ENCODE measurements at places on chromosomes 7 and 10.

DNA sequence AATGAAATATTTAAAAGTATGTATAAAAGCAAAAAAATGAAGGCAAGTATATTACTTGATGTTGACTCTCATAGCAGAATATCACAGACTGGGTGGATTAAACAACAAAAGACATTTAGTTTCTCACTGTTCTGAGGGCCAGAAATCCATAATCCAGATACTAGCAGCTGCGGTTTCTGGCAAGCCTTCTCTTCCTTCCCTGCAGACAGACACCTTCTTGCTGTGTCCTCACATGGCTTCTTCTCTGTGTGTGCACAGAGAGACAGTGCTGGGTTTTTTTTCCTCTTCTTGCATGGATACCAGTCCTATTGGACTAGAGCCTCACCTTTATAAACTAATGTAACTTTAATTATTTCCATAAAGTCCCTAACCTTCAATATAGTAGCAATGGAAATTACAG lies 127.9 kb upstream of the AKR1E2 start:
- DNase-seq = no peak

DNA sequence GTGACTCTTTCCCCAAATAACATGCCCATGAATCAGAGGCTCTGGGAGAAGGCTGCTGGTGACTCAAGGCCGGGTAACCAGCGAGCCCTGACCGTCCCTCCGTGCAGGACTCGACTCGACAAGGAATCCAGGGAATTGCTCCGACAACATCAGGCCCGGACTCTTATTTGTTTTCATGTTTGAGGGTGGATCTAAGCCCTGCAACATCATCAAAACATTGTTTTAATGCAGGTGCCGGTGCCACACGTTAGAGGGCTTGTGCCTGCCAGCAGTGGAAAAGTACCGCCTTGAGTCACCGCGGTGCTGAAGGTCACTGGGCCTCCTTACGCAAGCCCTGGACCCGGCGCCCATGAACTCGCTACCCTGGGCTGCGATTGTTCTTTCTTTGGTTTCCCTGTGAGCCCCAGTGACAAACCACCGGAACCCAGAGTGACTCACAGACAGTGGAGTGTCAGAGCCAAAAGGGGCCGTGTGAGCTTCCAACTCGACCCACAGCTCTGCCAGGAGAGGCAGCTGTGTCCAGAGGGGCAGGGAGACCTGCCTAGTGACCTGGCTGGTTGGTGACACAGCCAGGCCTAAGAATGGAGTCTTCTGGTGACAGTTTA lies 139.4 kb upstream of the SHH start:
- no peak for DNase-seq

DNA sequence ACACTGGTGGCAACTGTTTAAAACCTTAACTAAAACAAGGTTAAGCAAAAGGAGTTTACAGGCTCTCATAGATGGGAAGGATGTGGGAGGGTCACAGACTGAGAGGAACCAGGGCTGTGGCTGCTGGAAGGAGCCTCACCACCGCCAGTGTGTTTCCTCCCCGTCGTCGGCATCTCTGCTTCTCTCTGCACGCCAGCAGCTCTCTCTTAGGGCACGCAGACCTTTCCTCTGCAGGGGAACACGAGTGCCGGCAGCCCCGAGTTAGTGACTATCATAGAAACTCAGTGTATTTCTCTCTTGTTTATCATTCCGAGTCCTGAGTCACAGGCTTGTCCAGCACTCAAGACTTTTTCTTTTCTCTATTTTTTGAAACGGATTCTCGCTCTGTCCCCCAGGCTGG lies 8.1 kb upstream of the SH2D4B start:
- DNase-seq = peak; percentile 66

DNA sequence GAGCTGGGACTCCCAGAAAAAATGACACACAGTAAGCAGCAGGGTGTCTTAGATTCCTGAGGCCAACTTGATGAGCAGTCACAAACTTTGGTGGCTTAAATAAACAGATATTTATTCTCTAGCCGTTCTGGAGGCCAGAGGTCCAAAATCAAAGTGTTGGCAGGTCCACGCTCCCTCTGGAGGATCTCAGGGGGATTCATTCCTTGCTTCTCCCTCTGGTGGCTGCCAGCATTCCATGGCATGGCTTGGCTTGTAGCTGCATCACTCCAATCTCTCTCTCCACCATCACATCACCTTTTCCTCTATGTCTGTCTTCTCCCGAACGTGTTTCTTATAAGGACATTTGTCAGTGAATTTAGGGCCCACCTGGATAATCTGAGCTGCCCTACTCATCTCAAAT lies 98.4 kb downstream of the OSBPL3 start:
- DNase-seq = no peak

- DNase-seq = no peak
Observed at GRCh38 chr7:148838905-148839304, 45.2 kb downstream of the EZH2 start.

GRCh38 chr7:134698481-134698880 lies 51.8 kb downstream of the BPGM start:
- no peak for DNase-seq

GRCh38 chr10:124736491-124737136 lies 7.6 kb downstream of the FAM53B start:
- DNase-seq = no peak

DNA sequence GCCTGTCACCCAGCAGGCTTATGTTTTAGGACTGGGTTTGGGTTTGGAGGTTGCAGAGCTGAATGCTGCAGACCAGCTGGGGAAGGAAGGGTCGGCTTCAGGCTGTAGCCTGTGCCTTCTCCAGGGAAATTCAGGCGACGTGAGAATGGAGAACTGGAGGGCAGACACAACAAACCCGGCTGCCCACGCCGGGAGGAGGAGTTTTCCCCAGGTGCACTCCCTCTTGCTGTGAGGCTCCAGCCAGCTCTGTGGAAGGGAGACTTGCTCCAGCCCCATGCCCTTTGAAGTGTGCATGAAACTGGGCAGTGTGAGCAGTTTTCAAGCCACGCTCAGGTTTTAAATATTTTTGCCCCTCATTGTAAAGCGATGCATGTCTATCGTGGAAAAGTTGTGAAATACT lies 279.1 kb downstream of the CCSER2 start:
- no peak for DNase-seq

- DNase-seq = no peak
Observed at GRCh38 chr7:80884511-80885195, 34.2 kb downstream of the SEMA3C start.

DNA sequence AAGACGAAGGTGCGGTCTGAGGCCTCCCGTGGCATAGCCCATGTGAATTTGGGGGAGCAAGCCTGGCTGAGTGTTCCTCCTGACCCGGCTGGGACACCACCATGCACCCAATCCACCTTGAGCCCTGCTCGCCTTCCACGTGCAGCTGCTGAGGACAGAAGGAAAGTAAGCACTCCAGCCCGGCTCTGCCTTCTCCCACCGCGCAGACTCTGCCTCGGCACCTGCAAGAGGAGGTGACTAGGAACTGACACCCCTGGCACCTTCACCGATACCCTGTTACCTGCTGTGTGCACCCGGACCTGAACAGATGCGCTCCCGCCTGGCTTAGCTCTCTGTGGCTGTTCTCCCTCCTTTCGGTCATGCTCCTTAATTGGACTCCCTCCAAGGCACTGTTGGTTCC lies 57.0 kb upstream of the OPN4 start:
- no peak for DNase-seq

DNA sequence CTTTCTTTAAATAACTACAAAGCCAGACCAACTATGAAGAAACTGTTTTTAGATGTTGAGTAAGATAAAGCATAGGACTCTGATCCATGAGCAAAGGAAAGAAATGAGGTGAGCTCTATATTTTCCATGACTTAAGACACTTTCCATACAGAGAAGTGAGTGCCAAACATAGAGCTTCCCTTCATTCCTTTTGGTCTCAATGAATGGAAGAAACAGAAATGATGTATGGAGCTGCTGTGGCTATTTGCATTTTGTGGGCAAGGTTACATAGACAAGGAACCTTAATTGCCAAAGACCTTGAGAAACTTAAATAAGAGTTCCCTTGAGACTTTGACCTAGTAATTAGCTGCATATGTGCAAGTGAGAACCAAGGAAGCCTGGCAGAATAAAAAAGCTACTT lies 1152.2 kb downstream of the XPNPEP1 start:
- DNase-seq = no peak

GRCh38 chr7:64651203-64651602 lies 14.7 kb upstream of the ZNF107 start:
- no peak for DNase-seq

GRCh38 chr10:132973903-132974241 lies 31.5 kb upstream of the CFAP46 start:
- DNase-seq = no peak

- DNase-seq = no peak
Observed at GRCh38 chr7:95476072-95476847, 9.5 kb upstream of the ASB4 start.

GRCh38 chr10:64535131-64535867 lies 1014.1 kb downstream of the REEP3 start:
- DNase-seq = no peak

DNA sequence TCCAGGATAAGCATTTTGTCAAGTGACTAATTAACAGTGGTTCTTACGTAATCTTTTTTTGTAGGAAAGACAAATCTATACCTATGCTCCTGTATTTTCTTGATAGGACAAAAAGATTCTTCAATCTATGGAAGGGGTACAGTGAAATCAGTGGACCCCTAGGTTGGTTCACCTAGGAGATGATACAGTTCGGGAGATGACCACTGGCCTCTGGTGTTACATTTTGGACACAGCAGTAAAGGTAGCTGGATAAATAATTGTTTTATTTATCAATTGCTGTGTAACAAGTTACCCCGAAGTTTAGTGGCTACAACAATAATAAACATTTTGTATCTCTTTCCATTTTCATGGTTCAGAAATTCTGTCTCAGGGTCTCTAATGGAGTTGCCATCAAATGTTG lies 288.2 kb upstream of the MAGI2 start:
- no peak for DNase-seq

- DNase-seq = no peak
Observed at GRCh38 chr10:77513220-77513619, 124.4 kb downstream of the KCNMA1 start.

- no peak for DNase-seq
Observed at GRCh38 chr10:105697290-105697780, 1056.2 kb downstream of the SORCS3 start.

DNA sequence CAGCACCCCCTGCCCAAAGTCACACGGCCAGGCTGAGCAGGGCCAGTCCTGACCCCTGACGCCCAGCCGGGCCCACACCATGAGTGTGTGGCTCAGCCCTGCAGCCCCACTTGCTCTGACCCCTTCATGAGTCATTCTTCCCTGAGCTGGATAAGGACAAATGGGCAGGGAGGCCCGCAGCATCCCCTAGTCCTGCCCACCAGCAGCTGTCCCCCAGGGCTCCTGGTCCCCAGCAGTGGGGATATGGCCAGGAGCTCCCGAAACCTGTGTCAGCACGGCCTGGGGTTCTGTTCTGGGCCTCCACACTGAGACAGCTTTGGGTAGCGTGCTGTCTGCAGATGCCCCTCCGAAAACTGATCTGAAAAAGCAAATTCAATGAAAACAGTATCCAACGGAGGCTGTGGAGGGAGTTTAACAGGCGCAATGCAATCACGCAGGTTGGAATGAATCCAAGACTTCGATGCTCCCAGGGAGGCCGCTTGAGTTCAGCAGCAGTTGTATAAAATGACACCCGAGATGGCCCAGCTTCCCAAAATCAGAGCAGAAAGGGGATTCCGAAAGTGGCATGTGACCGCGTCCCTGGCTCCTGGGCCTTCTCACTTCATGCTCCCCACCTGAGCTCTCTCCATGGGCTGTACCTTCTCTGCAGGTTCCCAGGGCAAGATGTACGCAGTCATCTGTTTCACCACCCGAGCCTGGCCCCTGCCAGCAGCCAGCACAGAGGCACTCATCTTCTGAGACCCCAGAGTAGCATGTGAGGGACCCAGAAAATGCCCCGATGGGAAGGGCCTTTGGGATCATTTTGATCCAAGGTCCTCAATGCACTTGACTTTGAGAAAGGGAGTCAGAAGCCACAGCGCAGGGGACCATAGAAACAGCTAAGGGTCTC lies 214.1 kb downstream of the USP6NL start:
- DNase-seq = no peak

DNA sequence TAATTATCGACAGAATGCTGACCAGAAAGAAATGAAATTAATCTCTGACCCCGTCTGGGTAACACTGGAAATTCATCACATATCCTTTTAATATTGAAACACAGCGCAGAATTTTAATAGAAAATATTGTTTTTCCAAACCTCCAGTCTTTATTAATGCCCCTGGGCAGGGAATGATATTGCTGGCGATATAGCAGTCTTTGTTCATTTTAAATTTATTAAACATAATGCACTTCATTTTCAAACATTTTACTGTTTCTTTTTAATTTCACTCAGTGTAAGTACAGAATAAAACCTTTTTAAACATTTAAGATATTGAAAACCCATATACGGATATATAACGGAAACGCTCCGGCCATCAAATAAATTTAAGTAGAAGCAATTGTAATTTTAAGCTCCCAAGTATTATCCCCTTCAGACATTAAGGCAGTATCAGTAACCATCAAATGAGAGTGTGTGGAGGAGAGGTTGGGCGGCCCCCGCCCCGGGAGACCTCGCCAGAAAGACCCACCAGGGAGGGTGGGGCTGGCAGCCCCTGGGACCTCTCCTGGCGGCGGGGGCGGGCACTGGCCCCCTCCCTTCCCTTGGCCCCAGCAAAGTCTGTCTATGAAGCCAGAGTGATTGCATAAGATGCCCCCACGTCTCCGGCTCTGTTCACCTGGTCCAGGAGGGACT lies 10.8 kb downstream of the UNCX start:
- DNase-seq = no peak

DNA sequence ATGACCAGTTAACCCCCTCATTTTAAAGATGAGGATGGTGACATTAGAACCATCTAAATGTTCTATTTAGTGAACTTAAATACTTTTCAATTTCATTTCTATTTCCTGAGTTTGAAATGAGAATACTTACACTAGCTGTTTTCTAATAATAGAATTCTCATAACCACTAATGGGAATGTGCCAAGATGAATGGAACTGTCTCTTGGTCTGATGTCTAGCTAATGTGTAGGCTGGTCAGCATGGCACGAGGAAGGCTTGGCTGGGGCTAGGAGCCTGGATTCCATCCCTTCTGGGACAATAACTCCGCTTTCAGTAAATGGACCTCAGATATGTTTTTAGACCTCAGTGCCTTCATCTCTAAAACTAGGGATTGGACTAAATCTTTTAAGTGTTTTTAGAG lies 185.8 kb upstream of the NRP1 start:
- DNase-seq = no peak

DNA sequence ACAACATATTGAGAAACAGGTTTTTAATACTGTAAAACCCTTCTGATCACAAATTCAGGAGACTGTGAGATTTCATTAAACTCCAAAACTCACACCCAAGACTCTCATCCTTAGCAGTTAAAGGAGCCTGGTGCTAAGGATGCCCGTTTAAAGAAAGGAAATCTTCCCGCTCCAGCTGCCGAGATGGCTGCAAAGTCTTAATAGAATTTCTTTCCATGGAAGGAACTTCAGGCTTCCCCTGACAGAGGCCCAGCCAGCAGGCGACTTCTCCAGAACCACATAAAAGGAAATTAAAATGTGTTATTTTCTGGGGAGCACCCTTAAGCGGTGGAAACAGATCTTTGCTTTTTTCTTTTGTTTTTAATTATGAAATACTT lies 104.7 kb upstream of the CHST15 start:
- DNase-seq = no peak

- DNase-seq = no peak
Observed at GRCh38 chr7:53744403-53744760, 708.9 kb downstream of the POM121L12 start.

- no peak for DNase-seq
Observed at GRCh38 chr7:106618480-106618879, 42.5 kb downstream of the CCDC71L start.
